ENCODE measurements at places on chromosomes 7 and 10. TPM values are rescaled to one million over a fixed set of nuclear protein-coding genes. Genes with fewer than 3 reads are reported as not detected.

The KIAA1549 gene
- 14.6 TPM for polyA plus RNA-seq

The RTKN2 gene
- 12.9 TPM for polyA plus RNA-seq

The HECW1 gene
- 1.9 TPM for polyA plus RNA-seq

The LOXL4 gene
- 5.2 TPM for polyA plus RNA-seq

The TMEM229A gene
- polyA plus RNA-seq, result 1.1 TPM

The SSC4D gene
- polyA plus RNA-seq, result 1.0 TPM

The SPDYE11 gene
- polyA plus RNA-seq, result 1.8 TPM

The FAM25C gene
- not detected for polyA plus RNA-seq

The LZTS2 gene
- 49.0 TPM for polyA plus RNA-seq
